ENCODE measurements at places on chromosomes 2 and 18.
A peak's percentile ranks its signal among the peaks of the same experiment; 100 is the strongest.

- DNase-seq = no peak
Observed at GRCh38 chr2:28960401-28960800, 20.7 kb upstream of the TOGARAM2 start.

DNA sequence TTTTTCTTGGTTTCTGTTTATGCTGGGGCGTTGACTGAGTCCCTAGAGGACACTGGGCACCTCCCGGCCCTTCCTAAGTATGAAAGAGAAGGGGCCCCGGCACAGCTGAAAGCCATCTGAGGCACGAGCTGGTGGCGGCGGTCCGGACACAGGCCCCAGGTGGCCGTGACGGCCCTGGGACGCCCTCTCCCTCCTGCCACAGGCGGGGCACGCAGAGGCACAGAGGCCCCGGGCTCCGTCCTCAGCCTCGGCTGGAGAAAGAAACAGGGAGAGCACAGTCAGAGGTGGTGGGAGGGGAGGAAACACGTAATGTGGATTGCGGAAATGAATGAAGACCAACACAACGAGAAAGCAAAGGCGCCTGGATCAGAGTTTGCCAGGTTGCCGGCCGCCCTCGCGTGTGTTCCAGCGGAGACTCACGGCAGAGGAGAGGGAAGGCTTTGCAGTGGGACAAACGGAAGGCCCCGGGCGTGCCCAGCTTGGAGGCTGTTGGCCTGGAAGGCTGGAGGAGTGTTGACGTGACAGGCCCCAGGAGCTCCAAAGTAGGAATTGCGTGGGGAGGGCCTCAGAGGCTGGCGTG, 119.1 kb downstream of the PTGR3 start:
- DNase-seq = no peak

GRCh38 chr2:9434489-9434888, 11.0 kb downstream of the CPSF3 start:
- no peak for DNase-seq

GRCh38 chr2:98006378-98006777, 10.6 kb upstream of the TMEM131 start:
- DNase-seq = no peak

- no peak for DNase-seq
Observed at GRCh38 chr18:47903809-47904208, 26.6 kb downstream of the SMAD2 start.

DNA sequence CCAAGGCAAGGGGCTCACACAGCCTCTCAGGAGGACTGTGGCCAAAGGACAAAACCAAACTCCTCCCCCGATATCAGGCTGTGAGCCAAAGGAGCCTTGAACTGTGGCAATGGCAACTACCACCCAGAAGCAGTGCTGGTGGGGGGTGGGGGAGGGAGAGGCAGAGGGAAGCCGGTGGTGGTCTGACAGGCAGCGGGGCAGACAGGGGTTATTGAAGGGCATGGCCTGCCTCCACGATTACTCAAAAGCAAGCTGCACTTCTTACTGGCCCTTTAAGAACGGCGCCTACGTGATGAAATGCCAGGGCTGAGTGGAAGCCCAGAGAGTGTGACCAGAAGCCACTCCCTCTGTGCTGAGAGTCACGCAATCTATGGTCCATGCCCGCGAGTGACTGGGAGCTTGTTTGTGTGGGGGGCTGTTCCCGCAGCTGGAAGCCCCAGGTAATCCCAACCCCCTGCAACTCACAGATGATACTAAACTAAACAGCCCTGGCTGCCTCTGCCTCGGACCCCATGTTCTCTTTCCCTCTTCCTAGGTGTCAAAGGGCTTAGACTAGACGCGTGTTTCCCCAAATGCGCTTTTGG, 128.2 kb upstream of the CXCR4 start:
- DNase-seq = peak; percentile 35

DNA sequence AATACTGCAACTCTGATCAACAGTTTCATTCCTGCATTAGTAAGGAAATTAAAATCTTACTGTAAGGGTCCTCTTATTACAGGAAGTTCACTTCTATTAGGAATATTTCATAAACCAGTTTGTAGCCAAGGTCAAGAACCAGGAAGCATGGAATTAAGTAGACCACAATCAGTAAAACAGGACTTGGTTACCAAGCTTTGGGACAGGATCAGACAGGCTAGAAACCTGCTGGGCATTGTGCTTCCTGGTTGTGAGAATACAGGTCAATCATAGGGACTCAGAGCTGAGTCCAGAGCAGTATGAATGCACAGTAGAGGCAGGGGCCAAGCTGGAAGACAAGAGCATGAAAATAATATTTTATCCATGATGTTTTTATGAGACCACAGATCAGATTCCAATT, 248.0 kb downstream of the IKZF2 start:
- DNase-seq = no peak

GRCh38 chr2:15560140-15560987, 770 bp downstream of the NBAS start:
- DNase-seq = no peak

- DNase-seq = peak; percentile 29
Observed at GRCh38 chr2:25672494-25673299, 680 bp downstream of the DTNB start.

DNA sequence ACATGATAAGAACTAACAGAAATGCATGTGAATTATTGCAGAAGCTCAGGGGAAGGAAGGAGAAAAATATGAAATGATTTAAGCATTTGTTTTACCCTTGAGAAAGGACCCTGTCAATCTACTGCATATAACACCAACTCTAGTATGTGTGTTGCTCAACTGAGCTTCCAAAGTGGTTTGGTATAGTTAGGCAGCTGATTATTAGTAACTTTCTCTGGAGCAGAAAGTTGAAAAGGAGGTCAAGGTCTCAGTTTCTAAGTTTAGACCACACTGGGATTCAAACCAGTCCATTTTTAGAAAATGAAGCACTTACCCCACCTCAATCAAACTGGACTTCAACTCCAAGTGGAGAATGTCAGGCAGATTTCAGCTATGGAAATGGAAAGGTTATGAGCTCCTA, 123.3 kb upstream of the CDC42EP3 start:
- no peak for DNase-seq

- DNase-seq = peak; percentile 91
Observed at GRCh38 chr2:105102963-105103421, 65.1 kb downstream of the MRPS9 start.

- DNase-seq = no peak
Observed at GRCh38 chr2:213086050-213086449, 65.4 kb downstream of the IKZF2 start.

- DNase-seq = no peak
Observed at GRCh38 chr2:84940831-84941412, 30.0 kb upstream of the KCMF1 start.

- peak; percentile 1 for DNase-seq
Observed at GRCh38 chr2:133247631-133248030, 320.6 kb downstream of the NCKAP5 start.

DNA sequence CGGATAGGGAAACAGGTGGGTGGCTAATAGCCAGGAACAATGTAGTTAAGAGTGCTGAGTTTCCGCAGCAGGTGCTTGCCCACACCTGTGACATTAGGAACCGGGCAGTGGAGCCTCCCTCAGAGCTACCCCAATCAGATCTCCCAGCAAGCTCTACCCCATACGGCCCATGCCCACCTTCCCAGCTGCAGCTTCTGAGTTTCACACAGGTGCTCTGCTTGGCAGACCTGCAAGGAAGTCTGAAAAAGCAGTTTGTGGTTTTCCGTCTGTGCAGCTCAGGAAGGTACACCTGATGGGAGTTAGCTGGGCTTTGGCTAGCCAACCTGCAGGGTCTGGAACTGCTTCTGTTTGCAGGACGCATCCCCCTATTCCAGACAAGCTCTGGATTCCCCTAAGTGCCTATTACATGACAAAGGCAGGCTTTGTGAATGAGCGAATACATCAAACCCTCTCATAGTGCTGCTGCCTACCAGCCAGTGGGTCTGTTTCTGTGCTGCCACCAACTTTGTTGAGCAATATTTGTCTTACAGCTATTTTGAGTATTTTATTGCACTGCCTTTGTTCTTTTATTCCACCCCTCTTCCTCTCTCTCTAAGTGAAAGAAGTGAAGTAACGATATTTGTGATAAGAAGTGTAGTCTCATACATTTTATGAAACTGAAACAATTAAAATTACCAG, 24.7 kb upstream of the CEP68 start:
- DNase-seq = no peak

DNA sequence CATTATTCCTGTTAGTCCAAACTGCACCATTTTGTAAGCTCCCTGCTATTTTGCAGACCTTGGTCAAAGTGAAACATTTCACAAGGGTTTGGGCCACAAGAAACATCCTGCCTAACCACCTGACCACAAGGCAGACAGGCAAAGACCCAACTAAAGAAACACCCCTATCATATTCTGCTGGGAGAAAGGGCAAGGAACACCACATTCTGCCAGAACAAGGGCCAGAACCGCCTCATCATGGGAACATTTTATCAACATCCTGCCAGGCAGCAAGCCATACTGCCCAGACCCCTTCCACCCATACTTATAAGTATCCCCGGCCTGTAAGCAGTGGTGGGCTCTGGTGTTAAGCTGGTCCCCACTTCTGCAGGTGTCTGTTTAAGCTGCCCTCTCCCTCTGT, 12.0 kb upstream of the RAB31 start:
- no peak for DNase-seq

DNA sequence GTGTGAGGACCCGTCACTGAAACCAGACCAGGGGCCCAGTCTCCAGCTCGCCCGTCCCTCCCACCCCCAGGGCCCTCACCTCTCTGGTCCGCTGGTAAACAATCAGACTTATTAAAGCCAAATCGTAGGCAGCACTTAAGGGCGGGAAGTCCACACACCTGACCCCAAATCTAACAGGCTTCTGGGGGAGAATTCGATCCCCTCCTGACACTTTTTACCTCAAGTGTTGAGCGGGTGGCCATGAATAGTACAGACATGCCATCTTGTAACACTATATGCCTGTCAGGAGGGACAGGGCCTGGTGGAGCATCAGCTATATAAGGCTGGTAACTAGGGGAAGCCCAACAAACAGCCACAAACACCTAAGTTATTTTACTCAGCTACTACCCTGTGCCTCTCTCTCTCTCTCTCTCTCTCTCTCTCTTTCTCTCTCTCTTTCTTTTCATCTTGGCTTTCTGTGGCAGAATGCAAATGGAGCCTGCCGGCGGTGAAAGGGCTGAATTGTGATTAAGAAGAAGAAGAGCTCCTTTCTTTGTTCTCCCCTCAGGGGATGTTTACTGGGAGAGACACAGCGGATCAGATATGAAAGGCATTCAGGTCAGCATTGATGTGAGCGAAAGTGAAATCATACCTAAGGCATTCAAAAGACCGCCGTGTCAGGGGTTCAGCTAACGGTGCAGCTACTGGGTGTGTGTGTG, 9.5 kb downstream of the ZEB2 start:
- peak; percentile 64 for DNase-seq

DNA sequence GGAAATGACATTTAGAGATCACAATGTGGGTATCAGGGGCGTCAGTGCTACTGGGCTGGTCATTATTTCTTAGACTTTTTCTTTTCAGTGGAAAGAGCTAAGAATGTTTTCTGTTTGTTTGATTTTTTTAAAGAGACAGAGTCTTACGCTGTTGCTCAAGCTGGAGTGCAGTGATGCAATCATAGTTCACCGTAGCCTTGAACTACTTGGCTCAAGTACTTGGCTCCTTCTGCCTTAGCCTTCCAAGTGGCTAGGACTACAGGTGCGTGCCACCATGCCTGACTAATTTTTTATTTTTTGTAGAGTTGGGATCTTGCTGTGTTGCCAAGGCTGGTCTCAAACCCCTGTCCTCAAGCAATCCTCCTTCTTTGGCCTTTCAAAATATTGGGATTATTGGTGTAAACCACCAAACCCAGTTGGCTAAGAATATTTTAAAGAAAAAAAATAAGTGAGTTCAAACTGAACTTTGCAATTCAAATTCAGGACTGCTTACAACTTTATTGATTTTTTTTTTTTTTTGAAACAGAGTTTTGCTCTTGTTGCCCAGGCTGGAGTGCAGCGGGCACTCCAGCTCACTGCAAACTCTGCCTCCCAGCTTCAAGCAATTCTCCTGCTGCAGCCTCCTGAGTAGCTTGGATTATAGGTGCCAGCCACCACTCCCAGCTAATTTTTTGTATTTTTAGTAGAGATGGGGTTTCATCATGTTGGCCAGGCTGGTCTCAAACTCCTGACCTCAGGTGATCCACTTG, 154.2 kb downstream of the MIB1 start:
- no peak for DNase-seq

DNA sequence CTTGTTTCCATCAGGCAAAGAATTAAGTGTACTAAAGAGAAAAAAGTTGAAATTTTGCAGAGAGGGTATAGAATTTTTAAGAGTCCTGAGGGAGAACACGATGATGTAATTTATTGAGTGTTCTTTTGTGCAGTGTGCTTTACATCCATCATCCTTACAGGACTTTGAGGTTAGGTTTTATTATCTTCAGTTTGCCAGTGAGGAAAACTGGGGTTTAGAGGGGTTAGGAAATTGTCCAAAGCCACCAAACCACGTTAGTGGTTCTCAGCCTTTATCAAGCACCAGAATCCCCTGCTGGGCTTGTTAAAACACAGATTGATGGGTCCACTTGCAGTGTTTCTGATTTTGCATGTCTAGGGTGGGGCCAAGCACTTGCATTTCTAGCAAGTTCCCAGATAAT, 277.5 kb downstream of the KCNS3 start:
- DNase-seq = no peak

DNA sequence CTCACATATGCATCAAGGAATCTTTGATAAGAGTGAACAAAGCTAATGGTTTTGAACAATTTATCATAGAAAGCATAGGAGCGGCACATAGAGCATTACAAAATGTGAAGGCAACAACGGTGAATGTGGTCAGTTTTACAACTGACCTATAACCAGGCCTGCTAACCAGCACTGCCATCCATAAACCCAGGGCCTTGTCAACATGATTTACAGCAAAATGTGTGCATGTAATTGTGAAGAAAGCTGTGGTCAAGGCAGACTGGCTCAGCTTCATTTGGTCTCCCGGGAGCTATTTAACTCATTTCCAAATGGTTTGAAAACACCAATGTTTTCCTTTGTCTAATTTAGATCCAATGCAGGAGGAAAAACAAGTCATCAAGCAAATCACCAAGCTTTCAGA, 119.8 kb downstream of the DHRS9 start:
- DNase-seq = no peak

GRCh38 chr2:47063538-47063930, 91.6 kb downstream of the STPG4 start:
- DNase-seq = no peak

DNA sequence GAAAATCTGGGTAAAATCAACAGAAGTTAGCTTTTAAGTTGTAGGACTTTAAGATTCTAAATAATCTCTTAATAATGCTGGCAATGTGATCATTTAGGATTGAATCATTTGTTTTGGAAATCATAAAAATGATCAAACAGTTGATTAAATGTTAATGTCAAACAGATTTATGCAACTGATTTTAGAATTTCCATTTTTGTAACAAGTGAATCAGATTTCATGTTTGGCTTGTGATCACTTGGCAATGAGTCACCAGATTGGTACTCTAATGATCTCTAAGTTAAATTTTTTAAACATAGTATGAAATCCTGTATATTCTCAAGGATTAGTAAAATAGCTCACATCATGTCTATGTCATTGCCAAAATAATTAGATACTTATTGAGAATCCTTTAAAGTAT, 50.1 kb upstream of the UNC80 start:
- no peak for DNase-seq

Measured in trophoblast cell (in vitro differentiated cells and primary cell).